ENCODE measurements at places on chromosomes 3 and 15. TPM values are rescaled to one million over a fixed set of nuclear protein-coding genes. Genes with fewer than 3 reads are reported as not detected.

ISL2 gene
- not detected for total RNA-seq

SLC28A2 gene
- total RNA-seq, result not detected

PRR20G gene
- total RNA-seq, result not detected

ITPKA gene
- 1.2 TPM for total RNA-seq

IL5RA gene
- 0.49 TPM for total RNA-seq

MESP2 gene
- total RNA-seq, result not detected

FAM107A gene
- 32.2 TPM for total RNA-seq
